ENCODE measurements at places on chromosomes 16 and 17. TPM values are rescaled to one million over a fixed set of nuclear protein-coding genes. Genes with fewer than 3 reads are reported as not detected.

DNA sequence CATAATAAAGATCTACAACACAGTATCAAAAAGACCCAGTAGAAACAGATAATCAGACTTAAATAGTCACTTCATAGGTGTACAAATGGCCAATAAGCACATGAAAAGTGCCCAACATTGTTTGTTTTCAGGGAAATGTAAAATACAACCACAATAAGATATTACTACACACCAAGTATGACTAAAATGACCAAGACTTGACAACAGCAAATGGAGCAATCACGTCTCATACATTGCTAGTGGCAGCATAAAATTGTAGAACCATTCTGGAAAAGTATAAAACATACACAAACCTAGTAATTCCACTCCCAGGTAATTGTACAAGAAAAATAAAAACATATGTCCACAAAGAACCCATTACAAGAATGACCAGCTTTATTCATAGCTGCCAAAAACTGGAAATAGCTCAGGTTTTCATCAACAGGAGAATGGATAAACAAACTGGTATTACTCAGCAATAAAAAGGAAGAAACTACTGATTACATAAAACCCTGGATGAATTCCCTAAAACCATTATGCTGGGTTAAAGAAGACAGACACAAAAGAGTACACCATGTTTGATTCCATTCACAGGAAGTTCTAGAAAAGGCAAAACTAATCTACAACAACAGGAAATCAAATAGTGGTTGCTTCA lies 85.6 kb downstream of the TTC19 start:
- no peak for DNase-seq

DNA sequence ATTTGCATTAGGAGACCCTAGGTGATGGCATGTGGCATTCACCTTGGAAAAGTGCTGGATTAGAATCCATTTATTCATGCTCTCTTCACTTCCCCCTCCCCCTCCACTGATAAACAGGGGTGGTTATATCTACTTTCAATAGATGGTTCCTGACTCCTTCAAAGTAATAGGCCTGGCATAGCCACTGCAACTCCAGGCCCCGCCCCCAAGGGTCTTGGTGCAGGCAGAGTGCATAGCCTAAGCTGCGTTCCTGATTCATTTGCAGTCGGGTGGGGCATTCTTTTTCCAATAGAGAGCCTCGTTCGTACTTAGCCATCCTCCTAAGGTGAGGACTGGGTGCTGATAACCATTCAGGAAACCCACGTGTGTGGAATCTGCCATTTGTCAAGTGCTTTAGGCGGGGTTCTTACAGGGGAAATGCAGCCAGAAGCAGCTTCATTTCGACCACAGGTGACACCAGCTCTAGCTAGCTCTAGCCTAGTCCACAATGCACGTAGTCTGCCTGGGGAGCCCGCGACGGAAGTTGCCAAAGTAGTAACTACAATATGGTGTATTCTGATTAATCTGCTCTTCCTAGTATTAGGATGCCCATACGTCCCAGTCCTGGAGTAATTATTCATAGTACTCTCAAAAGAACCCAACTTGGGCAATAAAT lies 11.1 kb downstream of the UBE2O start:
- DNase-seq: no peak

DNA sequence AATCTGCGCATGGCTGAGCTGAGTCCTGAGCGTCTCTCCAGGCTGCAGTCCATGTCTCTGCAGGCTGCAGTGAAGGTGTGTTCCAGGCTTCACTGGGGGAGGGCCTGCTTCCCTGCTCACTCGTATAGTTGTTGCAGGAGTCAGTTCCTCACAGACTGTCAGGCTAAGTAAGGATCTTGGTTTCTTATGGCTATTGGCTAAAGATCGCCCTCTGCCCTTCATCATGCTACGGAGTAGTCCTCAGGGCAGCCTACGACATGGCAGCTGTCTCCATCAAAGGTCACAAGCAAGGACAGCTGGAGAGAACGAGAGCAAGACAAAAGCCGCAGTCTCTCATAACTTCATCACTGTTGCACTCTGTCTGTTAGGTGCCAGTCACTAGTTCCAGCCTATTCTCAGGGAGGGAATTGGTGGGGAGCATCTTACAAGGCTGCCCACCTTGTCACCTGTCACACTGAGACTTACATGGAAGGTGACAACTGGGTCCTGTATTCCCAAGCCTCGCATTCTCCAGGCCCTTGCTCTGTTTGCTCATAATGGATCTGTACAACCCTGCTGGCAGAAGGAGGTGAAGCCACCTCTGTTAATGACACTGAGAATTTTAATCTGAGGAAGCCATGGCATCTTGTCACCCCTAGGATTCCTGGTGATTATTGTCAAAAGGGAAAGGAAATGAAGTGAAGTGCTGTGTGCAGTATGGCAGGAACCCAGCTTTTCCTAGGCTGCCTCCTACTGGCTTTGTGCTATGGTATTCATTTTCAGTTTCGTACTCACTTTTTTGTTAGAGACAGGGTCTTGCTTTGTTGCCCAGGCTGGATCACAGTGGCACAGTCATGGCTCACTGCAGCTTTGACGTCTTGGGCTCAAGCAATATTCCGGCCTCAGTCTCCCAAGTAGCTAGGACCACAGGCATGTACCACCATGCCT lies 43.4 kb downstream of the MFSD11 start:
- no peak for DNase-seq

Gene GCGR
- 2.2 TPM for total RNA-seq

Gene ACAP1
- not detected for total RNA-seq

All from progenitor cell of endocrine pancreas (in vitro differentiated cells).